ENCODE measurements at places on chromosomes 7 and 10.

DNA sequence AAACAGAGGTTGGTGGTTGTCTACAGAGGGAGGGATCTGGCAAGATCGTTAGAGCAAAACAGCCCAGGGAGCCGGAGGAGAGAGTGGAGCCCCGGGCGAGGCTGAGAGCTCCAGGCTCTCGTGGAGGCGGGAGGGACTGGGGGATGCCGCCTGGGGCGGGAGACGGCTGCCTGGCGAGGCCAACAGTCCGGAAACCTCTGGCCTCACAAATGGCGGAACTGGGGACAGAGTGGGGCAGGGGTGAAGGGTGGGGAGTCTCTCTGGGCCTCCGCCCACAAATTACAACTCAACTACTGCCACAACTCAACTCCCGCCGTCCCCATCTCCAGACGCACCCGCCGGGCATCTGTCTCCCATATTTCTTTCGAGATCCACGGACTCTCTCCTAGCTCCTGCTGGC, 47.7 kb downstream of the CLEC2L start:
- DNase-seq: no peak

GRCh38 chr7:138813945-138814344, 15.9 kb upstream of the ATP6V0A4 start:
- no peak for DNase-seq

DNA sequence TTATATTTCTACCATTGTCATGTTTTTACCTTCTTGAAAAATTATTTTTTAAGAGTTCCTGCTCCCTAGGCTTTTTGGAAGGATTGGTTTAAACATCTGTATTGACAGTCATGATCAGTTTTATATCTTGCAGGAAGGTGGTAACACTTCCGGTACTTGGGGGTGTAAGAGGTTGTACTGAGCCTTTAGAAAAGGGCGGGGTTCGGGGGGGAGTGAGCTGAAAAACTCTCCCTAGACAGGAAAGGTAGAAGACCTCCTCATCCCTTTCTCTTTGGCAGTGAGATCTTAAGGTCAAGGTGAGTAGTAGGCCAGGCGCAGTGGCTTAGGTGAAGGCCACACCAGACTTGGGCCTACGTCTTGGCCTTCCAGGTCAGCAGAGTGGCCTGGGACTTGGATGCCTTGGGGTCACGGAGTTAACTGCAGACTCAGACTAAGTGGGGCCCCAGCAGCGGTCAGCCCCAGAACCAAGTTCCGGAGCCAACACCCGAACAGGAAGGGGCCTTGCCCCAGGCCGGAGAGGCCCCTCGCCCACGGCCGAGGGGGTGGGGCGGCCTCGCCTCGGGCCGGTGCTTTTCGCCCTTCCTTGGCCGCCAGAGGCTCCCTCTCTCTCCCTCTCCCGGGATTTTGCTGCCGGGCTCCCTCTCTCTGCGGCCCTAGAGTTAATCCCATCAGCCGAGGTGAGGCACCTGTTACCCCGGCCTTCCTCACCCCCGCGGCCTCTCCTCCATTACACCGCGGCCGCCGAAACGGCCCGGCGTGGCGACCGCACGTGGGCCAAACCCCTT, at the start of gene PPP1R9A:
Gene PPP1R9A, plus strand, starts transcription at position 569 of the 785 bp plus-strand sequence. CDS start 2,520 bp downstream, outside the sequence.
- DNase-seq: peak; percentile 51

GRCh38 chr7:147584771-147585193, 1005.8 kb upstream of the C7orf33 start:
- no peak for DNase-seq

DNA sequence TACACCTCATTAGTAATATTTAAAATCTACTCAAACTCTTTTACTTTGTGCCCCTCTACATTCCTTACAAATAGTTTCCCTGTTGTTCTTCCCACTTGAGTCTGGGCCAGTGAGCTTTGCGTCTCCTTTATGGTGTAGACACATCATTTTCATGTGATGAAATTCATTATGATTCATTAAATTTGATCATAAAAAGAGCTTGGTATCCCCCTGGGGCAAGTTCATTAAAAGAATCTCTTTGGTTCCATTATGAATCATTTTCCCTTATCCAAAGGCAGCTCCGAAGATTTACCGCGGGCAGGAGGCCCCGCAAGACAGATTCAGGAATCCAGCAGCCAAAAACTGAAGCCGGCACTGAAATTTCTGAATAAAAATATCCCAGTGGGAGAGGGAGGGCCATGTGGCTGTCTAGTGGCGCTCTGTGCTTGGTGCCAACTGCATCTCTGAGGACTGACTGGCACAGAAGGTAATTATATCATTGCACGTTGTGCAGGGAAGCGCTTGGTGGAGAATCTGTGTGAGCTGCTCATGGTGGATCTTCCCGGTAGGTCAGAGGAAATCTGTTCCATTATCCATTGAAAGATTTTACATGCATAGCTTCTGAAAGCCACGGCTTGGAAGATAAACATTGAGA, 151.4 kb upstream of the PITRM1 start:
- no peak for DNase-seq
